Activated T-helper 2 cell treated with anti-CD3 and anti-CD28 coated beads, Interferon-gamma antibody, Interleukin-2, Interleukin-4, amounts not matched to agents 10 μg/mL and 5 μg/mL and 100 μg/mL, durations not matched to agents 14 hours and 24 hours and 36 hours (primary cell): ENCODE measurements at places on chromosomes 13 and 19. TPM values are rescaled to one million over a fixed set of nuclear protein-coding genes. Genes with fewer than 3 reads are reported as not detected.

CYP2A7 gene
- not detected in 2 replicates for total RNA-seq

COX7A1 gene
- not detected in 2 replicates for total RNA-seq

NLRP9 gene
- not detected in 2 replicates for total RNA-seq

FCAR gene
- total RNA-seq: not detected in 2 replicates

DPF1 gene
- total RNA-seq: 3.2 and 3.4 TPM in 2 replicates

ICAM4 gene
- 1.4 and 1.6 TPM in 2 replicates for total RNA-seq

PSG3 gene
- total RNA-seq: not detected in 2 replicates

SYCN gene
- not detected in 2 replicates for total RNA-seq

C19orf67 gene
- 0.46 and 0.75 TPM in 2 replicates for total RNA-seq

KISS1R gene
- 7.1 and 8.0 TPM in 2 replicates for total RNA-seq

NUP62 gene
- total RNA-seq: 170 and 178 TPM in 2 replicates

LPAR6 gene
- 4.5 and 5.8 TPM in 2 replicates for total RNA-seq

FPR3 gene
- not detected in 2 replicates for total RNA-seq

LYPD5 gene
- 0.14 and 0.41 TPM in 2 replicates for total RNA-seq

EDDM13 gene
- total RNA-seq: 1.7 and 2.2 TPM in 2 replicates

DNA sequence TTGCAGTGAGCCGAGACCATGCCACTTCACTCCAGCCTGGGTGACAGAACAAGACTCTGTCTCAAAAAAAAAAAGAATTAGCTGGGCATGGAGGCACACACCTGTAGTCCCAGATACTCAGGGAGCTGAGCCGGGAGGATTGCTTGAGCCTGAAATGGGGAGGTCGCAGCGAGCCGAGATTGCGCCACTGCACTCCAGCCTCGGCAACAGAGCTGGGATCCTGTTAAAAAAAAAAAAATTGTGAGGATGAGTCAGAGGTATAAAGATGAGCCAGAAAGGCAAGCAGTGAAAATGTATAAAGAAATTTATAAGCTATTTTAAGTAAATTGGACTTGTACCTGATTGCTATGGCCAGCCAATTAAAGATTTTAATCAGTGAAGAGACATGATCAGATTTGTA is 21.1 kb downstream of the KBTBD6 start:
- no peaks in the 10 kb centered on the region for H3K4me1 ChIP-seq
- no peaks in the 10 kb centered on the region for H3K36me3 ChIP-seq
- H3K27me3 ChIP-seq: peaks cover 2% of the 10 kb centered on the region
- no peak overlapping the region for H3K27ac ChIP-seq
- no peak for DNase-seq

DNA sequence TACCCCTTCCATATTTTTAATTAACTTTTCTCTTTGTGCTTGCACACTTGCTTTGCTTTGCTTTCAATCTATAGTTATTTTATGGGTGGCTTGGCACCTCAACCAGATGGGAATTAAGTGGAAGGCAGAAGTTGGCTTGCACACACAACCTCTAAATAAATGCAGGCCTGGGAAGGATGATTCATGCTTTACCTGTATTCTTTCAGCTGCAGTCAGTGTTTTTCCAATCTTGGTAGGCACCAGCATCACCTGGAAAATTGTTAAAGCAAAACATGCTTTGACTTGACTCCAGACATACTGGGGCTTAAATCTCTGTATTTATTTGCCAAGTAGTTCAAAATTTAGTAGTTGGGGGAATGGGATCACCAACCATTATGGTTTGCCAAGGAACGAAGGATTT is 543.0 kb downstream of the GPC6 start:
- H3K27me3 ChIP-seq: no peaks in the 10 kb centered on the region
- no peak overlapping the region for H3K4me3 ChIP-seq
- H3K27ac ChIP-seq: no peak overlapping the region
- H3K36me3 ChIP-seq: no peaks in the 10 kb centered on the region
- H3K4me1 ChIP-seq: no peaks in the 10 kb centered on the region
- DNase-seq: no peak

- H3K36me3 ChIP-seq: no peaks in the 10 kb centered on the region
- no peaks in the 10 kb centered on the region for H3K4me1 ChIP-seq
- H3K4me3 ChIP-seq: no peak overlapping the region
- no peak overlapping the region for H3K27ac ChIP-seq
Measured at GRCh38 chr19:46809534-46810272, 21.3 kb upstream of the SLC1A5 start.

DNA sequence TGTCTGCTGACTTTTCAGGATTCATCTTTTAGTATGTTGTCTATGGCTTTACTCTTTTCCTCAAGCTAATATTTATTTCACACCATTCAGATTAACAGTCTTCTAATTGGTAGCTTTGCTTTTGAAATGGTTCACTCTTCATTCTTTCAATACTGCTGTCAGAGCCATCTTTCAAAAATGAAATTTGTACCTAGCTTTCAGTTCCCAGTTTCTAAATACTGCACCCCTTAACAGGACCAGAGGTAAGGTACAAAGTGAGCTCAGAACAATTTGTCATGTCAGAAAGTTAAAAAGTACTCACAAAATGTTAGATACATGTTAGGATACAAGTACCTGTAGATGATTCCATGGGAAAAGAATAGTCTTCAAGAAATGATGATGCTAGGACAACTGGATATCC is 83.0 kb downstream of the FNDC3A start:
- no peak overlapping the region for H3K4me3 ChIP-seq
- DNase-seq: no peak
- no peaks in the 10 kb centered on the region for H3K27me3 ChIP-seq
- no peak overlapping the region for H3K27ac ChIP-seq
- H3K4me1 ChIP-seq: peaks cover 12% of the 10 kb centered on the region
- H3K36me3 ChIP-seq: peaks cover 3% of the 10 kb centered on the region

- no peak overlapping the region for H3K27ac ChIP-seq
- H3K27me3 ChIP-seq: no peaks in the 10 kb centered on the region
- no peaks in the 10 kb centered on the region for H3K36me3 ChIP-seq
- H3K4me3 ChIP-seq: no peak overlapping the region
Measured at GRCh38 chr19:30087381-30088138, 145.5 kb downstream of the URI1 start.

- no peaks in the 10 kb centered on the region for H3K27me3 ChIP-seq
- DNase-seq: no peak
- H3K4me3 ChIP-seq: no peak overlapping the region
- no peak overlapping the region for H3K27ac ChIP-seq
Measured at GRCh38 chr13:92677571-92677970, 549.0 kb upstream of the GPC6 start.

GRCh38 chr19:49924004-49924880 is 4.8 kb upstream of the ATF5 start:
- H3K4me3 ChIP-seq: no peak overlapping the region
- peaks cover 86% of the 10 kb centered on the region for H3K36me3 ChIP-seq
- no peak for DNase-seq

DNA sequence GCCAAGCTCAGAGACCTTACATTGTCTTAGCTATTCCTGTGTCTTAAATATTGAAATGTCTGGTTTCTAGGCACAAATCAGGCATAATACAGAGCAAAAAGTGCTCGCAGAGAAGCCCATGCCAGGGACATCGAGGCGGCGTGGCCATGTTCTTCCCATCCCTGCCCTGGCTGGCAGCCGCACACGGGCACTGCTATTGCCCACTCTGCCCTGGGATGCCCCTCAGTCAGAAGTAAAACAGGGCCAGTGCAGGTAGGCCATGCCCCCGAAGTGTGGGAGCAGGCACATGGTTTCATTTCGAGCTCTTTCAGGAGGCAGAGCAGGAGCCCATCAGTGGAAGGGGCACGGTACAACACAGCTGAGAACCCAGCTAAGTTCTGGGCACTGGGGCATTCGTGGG is 113.5 kb downstream of the COL4A1 start:
- no peaks in the 10 kb centered on the region for H3K4me1 ChIP-seq
- H3K27me3 ChIP-seq: peaks cover 7% of the 10 kb centered on the region
- no peak overlapping the region for H3K27ac ChIP-seq

GRCh38 chr19:6987850-6988249 is 33.4 kb downstream of the MBD3L2B start:
- H3K27me3 ChIP-seq: no peaks in the 10 kb centered on the region
- no peak for DNase-seq
- H3K36me3 ChIP-seq: peaks cover 3% of the 10 kb centered on the region

GRCh38 chr19:30228835-30229524 is 143.2 kb upstream of the ZNF536 start:
- peaks cover 63% of the 10 kb centered on the region for H3K27me3 ChIP-seq
- H3K36me3 ChIP-seq: no peaks in the 10 kb centered on the region
- no peak for DNase-seq
- H3K4me3 ChIP-seq: peak overlapping the region; percentile 42

DNA sequence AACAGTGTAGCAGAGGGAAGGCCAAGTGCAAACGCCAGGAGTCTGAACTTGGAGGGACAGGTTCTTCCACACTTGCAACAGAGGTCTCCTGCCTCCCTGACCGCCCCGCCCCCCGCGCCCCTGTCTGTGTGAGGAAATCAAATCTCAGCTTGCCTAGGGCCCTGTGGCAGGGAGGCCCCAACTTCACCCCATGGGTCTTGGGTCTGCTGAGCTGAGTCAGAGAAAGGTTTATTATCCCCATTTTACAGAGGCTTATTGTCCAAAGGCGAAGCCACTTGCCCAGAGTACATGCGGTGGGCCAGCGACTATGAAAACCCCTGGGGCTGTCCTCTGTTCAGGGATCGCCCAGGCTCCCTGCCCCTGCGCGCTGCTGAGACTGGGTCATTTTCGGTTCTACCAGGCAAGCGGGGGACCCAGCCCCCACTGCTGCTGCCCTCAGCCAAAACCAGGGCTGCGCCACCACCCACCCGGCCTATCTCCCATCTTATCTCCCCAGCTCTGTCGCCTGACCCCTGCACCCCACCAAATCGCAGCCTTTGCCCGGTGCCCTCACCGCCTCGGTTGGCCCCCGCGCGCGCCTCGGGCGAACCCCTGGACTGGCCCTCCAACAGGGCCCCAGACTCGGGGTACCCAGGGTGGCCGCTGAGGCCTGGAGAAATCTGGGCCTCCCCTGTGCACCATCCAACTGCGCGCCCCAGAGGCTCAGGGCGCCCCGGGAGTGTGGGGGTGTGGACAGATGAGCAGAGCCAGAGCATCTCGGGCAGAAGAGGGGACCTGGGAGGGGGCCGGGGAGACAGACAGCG is 850 bp upstream of the CERS4 start:
- peaks cover 12% of the 10 kb centered on the region for H3K36me3 ChIP-seq
- H3K27ac ChIP-seq: peak overlapping the region; percentile 74
- peaks cover 2% of the 10 kb centered on the region for H3K27me3 ChIP-seq
- H3K4me3 ChIP-seq: peak overlapping the region; percentile 74
- peaks cover 16% of the 10 kb centered on the region for H3K4me1 ChIP-seq

DNA sequence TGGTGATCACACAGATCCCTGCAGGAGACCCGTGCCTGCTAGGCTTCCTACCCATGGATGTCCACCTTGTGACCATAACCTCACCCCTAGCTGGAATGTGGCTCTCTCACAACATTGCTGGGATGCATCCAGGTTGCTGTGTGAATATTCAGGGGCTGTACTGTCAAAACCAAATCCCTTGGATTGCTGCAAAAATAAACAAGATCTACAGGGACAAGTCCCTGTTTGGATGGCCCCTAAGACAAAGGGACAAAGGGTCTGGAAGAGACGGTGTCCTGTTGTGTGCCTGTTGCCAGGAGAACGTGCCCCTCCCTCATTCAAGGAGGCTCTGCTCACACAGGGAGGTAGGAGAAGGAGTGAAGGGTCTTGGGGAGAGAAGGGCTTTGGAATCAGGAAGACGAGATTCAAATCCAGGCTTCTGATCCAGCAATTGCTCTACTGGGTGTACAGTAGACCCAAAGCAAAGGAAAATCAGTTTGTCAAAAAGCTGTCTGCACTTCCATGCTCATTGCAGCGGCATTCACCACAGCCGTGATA is 89.2 kb upstream of the WASF3 start:
- H3K4me3 ChIP-seq: no peak overlapping the region
- no peaks in the 10 kb centered on the region for H3K4me1 ChIP-seq
- H3K36me3 ChIP-seq: no peaks in the 10 kb centered on the region
- peaks cover 4% of the 10 kb centered on the region for H3K27me3 ChIP-seq
- DNase-seq: no peak
- no peak overlapping the region for H3K27ac ChIP-seq

GRCh38 chr13:105948143-105948542 is 587.3 kb downstream of the EFNB2 start:
- H3K4me1 ChIP-seq: no peaks in the 10 kb centered on the region
- no peak overlapping the region for H3K4me3 ChIP-seq
- no peak for DNase-seq
- no peak overlapping the region for H3K27ac ChIP-seq
- no peaks in the 10 kb centered on the region for H3K27me3 ChIP-seq

- peaks cover 3% of the 10 kb centered on the region for H3K4me1 ChIP-seq
- H3K27ac ChIP-seq: no peak overlapping the region
- no peak overlapping the region for H3K4me3 ChIP-seq
Measured at GRCh38 chr19:3075605-3076431, 13.5 kb upstream of the TLE5 start.

GRCh38 chr19:45254044-45254531 is 3.0 kb downstream of the MARK4 start:
- no peak overlapping the region for H3K27ac ChIP-seq
- H3K4me3 ChIP-seq: peak overlapping the region; percentile 74
- H3K27me3 ChIP-seq: peaks cover 2% of the 10 kb centered on the region
- H3K36me3 ChIP-seq: no peaks in the 10 kb centered on the region

DNA sequence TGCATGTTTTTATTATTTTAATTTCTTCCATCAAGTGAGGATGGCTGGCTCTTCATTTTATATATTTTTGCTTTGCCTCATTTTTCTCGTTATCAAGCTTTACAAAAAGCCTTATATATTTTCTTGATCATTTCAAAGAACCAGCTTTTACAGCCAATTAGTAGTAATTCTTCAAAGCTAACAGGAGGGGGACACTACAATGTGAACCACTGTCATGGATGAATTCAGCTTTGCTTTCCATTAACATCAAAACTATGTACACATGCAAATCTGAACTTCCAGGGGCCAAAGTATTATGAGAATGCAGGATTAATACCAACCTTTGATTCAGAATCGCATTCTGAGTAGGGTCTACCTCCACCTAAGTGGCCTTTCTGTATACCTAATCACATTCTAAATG is 11.1 kb downstream of the UQCRFS1 start:
- peaks cover 19% of the 10 kb centered on the region for H3K36me3 ChIP-seq
- H3K27ac ChIP-seq: no peak overlapping the region
- H3K27me3 ChIP-seq: no peaks in the 10 kb centered on the region
- DNase-seq: no peak
- H3K4me3 ChIP-seq: no peak overlapping the region
- peaks cover 2% of the 10 kb centered on the region for H3K4me1 ChIP-seq

DNA sequence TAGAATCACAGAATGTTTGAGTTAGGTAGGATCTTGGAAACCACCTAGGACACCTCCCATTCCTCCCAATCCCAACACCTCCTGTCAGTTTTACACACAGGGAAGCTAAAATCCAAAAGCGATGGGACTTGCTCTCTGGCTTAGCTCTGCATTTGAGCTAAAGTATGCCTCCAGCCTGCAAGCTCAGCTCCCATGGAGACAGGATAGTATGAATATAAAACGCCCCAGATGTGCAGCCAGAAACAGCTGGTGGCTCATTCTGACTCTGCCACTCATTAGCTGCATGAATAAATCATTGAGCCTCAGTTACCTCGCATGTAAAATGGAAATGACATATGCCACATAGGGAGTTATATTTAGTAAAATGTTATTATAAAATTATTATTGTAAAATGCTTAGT is 336.0 kb downstream of the SUCLA2 start:
- DNase-seq: no peak
- no peaks in the 10 kb centered on the region for H3K27me3 ChIP-seq
- H3K36me3 ChIP-seq: no peaks in the 10 kb centered on the region
- H3K27ac ChIP-seq: no peak overlapping the region
